Activated CD8-positive, alpha-beta T cell treated with anti-CD3 and anti-CD28 coated beads for 36 hours (primary cell): ENCODE measurements at places on chromosomes 2 and 18.
A peak's percentile ranks its signal among the peaks of the same experiment; 100 is the strongest.

DNA sequence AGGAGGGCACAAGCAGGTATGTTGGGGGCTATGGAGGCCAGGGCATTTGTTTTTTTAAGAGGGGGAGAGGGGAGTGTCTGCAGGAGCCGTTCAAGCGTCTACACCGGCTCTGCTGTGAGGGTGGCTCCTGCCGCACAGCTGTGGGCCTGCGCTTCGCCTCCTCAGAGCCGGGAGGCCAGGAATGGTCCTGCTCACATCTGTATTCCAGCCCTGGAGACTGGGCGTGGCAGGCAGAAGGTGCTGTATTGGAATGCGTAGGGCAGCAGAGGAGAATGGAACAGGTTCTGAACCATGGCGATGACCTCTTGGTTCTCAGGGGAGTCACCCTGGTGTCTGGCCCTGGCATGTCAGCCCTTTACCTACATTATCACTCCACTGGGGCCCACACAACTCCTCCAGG, 26.8 kb upstream of the INHBB start:
- DNase-seq: no peak

DNA sequence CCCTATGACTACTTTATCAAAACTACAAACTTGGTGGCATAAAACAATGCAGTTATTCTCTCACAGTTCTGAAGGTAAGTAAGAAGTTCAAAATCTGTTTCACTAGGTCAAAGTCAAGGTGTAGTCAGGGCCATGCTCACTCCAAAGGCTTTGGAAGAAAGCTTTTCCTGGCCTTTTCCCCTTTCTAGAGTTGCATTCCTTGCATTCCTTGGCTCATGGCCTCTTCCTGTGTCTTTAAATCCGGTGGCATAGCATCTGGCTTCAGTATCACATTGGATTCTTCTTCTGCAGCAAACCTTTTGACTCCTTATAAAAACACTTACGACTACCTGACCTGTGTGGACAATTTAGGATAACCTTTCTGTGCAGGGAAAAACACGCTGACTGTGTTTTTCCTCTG, 543.5 kb upstream of the HNMT start:
- DNase-seq: no peak

- DNase-seq: no peak
These were observed 1157.4 kb downstream of the RPIA start for GRCh38 chr2:89848763-89849368.

GRCh38 chr2:222576171-222577081, 79.5 kb downstream of the FARSB start:
- no peak for DNase-seq

GRCh38 chr2:43305012-43305411, 78.6 kb upstream of the ZFP36L2 start:
- no peak for DNase-seq

DNA sequence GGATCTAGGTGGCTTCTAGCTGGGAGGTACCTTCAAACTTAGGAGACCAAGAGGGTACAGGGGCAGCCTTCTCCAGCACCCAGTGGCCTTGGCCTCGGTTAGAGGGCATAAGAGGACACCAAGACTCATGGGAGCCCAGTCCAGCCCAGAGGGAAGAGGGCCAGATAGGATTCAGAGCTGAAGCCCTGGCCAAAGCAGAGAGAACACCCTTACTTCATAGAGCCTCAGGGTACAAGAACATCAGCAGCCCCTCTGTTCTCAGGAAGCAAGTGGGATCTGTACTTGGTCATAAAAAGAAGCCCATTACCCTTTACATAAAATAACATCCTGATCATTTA, 45.0 kb upstream of the ASPRV1 start:
- DNase-seq: no peak

DNA sequence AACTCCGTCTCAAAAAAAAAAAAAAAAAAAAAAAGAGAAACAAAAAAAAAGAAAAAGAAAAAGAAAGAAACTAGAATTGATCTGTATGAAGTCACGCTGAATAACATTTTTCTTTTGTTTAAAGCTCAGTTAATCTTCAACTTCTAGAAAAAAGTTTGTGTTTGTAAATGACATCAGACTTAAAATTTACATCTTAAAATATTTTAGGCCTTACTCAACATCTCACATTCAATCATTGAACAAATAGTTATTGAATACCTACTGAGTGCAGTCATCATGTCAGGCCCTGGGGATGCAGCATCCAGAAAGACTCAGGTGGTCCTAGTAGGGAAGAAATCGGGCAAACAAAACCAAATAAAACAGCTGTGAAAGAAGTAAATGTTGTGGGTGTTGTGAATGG, 292.3 kb upstream of the FANCL start:
- DNase-seq: no peak

DNA sequence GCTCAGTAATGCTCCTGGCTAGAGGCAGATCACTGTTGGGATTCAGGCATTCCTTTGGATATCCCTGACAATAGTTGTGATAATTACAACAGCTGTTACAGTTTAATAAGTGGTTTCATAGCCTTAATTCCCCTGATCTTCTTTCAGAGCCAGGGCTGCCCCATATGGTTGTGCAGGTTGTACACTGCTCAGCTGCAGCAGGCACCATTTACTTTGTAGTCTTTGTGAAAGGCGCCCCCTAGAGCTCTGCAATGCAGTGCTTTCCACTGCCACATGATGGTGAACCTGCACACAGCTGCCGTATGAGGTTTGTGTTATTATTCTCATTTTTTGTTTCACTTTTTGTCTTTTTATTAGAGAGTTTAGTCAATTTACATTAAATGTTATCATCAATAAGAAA, 239.1 kb downstream of the KCNS3 start:
- DNase-seq: peak; percentile 40

- no peak for DNase-seq
These were observed 78.5 kb downstream of the XDH start for GRCh38 chr2:31335921-31336585.

- DNase-seq: peak; percentile 55
These were observed 13.2 kb downstream of the CNNM4 start for GRCh38 chr2:96773922-96774321.

- DNase-seq: no peak
These were observed 167.2 kb downstream of the TCF4 start for GRCh38 chr18:55420665-55421307.

- DNase-seq: no peak
These were observed 1.9 kb downstream of the M1AP start for GRCh38 chr2:74646201-74646600.

DNA sequence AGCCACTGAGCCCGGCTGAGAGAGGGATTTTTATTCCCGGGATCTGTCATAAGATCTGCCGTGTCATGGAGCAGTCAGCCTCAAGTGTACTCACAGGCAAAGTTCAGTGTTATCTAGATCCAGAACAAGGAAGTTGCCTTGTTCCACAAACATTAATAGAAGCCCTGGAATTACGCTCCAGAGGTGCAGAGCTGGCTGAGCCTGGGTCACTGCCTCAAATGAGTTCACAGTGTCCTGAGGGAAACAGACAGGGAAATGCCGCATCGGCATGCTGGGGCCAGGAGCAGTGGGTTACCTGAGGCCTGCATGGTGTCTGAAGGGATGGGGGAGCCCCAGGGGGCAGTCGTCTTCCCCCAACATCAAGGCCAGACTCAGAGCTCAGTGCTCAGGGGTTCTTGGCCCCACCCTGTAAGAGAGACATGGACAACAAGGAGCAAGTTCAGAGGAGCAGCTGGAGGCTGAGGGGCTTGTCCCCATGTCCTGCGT, 42.7 kb upstream of the ODC1 start:
- no peak for DNase-seq

GRCh38 chr18:2179498-2180183, 391.7 kb downstream of the METTL4 start:
- no peak for DNase-seq

GRCh38 chr2:11729362-11730212, 16.8 kb upstream of the LPIN1 start:
- DNase-seq: no peak

DNA sequence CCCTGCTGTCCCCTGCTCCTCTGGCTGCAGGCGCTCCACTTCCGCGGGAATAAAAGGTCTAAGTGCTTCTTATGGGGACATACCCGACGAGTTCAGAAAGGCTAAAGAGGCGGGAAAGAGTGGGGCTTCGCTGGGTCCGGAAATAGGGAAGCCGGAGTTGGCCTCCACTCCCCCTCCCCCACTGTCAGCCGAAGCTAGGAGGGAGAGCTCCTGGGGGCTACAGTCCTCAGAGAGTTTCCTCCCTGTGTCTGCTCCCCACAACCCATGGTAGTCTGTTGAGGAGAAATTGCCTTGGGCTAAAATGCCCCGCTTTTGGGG, 7.2 kb downstream of the GAD1 start:
- no peak for DNase-seq

- no peak for DNase-seq
These were observed 228.6 kb upstream of the EPAS1 start for GRCh38 chr2:46068636-46069035.

GRCh38 chr2:45192991-45193390, 183.7 kb upstream of the SIX2 start:
- DNase-seq: no peak

DNA sequence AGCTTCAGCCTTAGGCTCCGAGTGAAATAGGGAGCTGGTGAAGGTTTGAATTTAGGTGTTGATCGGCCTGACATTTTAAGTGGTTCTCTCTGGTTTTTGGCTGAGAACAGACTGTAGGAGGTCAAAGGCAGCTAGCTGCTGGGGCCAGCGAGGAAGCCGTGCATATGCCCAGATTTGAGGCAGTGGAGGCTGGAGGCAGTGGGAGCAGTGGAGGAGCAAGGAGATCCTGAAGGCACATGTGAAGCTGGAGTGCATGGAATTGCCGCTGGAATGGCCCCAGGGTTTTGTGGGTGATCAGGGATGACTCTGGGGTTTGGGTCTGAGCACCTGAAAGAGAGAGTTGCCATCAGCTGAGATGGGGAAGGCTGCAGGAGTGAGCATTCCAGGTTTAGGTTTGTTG, 25.1 kb downstream of the STEAP3 start:
- no peak for DNase-seq

- no peak for DNase-seq
These were observed 116.9 kb downstream of the RIF1 start for GRCh38 chr2:151526572-151527090.

DNA sequence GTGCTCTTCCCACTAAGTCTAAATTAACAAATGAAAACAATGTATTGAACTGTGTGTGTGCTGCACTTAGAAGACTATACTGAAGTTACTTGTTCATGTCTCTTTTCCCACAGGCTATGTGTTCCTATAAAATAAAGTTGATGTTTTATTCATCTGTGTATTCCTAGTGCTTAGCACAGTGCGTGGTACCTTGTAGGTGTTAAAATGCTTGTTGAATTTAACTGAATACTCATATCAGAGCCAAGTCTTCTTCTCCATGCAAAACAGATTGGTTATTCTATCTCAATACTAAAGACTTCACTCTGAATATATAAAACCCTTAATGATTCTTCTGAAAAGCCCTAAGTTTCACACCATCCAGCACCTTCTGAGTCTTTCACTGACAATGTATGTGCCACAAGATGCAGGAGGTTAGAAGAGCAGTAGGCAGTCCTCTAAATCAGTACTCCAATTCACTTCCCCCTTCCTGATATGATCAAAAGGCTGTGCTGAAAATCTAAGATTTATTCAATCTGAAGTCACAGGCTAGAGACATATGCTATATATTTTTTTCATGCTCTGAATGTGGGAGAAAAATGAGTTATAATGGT, 231.7 kb upstream of the CCDC150 start:
- no peak for DNase-seq

- DNase-seq: no peak
These were observed 2.4 kb upstream of the MSGN1 start for GRCh38 chr2:17813742-17814473.

DNA sequence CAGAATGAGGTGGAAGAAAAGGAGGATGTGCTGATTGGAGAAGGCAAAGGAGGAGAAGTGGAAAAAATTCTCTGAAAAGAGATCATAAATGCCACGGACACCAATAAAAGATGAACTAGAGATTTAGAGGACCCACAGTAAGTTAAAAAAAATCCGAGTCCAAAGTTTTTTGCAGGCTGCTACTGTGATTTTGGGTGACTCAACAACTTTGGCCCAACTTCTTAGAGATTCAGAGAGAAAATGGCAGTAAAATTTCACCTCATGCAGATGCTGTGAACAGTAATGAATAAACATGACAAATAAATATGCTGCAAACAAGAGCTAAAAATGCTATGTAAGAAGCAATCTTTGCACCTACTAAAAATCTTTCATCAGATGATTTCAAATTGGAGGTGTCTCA, 176.9 kb upstream of the SESTD1 start:
- no peak for DNase-seq
